Occipital lobe (tissue), 3 donors: ENCODE measurements at places on chromosomes 3 and 15. TPM values are rescaled to one million over a fixed set of nuclear protein-coding genes. Genes with fewer than 3 reads are reported as not detected.

Gene FANCD2OS
- not detected for total RNA-seq

Gene ITIH1
- total RNA-seq, result 0.94 TPM

DNA sequence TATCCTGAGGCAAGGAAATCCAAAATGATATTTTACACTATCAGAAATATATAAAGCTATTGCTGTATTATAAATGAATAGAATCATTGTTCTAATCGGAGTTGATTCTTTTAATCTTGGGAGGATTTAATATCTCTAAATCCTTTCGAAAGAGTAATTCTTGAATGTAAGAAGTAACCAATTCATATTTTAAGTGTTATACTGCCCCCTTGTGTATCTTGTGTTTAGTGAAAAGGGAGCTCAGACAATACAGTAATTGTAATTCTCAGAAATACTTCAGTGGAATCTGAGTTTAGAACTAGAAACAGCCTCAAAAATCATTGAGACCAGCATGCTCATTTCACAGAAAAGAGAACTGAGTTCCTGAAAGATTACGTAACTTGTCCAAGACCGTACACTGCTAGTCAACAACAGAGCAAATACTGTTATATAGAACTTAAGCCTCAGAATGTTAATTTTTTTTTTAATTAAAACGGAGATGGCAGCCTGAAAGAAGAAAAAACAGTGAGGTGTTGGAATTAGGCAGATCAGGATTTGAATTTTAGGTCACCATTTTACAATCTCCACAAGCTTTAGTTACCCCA is 42.9 kb downstream of the PLCH1 start:
- DNase-seq, result no peak

GRCh38 chr3:161559177-161559998 is 62.8 kb downstream of the OTOL1 start:
- peak; percentile 17 for DNase-seq

DNA sequence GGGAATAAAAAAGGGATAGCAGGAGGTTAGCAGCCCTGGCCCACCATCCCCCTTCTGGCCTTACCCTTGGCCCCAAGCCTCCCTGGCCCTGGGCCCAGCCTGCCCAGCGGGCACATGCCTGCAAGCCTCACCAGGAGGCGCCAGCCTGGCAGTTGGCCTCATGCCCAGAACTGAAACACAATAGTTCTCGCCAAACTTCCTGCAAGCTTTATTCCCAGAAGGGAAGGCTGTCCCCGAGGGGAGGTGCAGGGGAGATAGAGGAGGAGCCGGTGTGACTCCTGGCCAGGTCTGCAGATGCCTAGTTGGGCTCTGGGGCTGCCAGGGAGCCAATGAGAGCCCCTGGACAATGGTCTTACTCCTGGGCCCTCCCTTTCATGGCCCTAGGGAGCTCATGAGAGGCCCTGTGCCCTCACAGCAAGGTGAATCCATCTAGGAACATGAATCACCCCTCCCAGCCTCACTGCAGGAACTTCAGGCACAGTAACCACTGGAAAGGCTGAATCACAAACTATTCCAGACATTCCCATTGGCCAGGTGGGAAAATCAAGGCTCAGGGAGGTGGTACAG is 4.0 kb downstream of the CCDC33 start:
- peak; percentile 75 for DNase-seq

DNA sequence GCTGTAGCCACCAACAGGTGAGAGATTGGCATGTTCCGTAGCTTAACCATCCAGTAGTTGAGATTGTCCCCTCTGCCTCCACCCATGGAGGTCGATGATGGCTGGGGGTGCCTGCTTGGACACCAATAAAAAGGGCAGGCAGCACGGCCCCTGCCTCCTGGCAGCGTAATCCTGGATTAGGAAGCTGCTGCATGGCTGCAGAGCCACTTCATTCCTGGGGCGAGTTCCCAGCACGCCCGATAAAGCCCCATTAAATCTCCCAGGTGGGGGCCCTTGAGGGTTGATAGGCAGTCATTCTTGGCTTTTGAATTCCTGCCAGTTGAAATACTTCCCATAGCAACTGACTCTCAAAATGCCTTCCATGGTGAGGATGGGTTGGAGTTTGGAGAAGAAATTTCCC is 67.8 kb downstream of the PLXNA1 start:
- no peak for DNase-seq

- no peak for DNase-seq
Measured at GRCh38 chr3:183131735-183132134, 30.8 kb downstream of the LAMP3 start.

- no peak for DNase-seq
Measured at GRCh38 chr15:27899583-27900285, 199.4 kb downstream of the OCA2 start.

Gene CYP11A1
- not detected for total RNA-seq

DNA sequence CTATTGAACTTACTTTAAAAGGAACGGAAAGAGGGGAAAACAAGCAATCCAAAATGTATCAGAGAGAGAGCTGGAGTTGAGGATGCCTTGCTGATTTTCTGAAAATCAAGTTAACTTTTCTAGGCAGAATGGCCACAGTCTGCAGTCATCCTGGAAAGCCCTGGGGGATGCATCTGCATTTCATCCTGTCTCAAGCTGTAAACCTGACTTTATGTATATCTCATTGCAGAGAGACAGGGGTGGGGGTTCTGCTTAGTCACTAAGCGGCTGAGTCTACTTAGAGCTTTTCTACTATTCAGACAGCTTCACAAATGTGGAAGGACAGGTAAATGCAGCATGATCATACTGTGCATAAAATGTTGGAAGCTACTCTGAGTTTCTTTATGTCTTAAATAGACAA is 41.4 kb downstream of the MRPS25 start:
- DNase-seq, result no peak

DNA sequence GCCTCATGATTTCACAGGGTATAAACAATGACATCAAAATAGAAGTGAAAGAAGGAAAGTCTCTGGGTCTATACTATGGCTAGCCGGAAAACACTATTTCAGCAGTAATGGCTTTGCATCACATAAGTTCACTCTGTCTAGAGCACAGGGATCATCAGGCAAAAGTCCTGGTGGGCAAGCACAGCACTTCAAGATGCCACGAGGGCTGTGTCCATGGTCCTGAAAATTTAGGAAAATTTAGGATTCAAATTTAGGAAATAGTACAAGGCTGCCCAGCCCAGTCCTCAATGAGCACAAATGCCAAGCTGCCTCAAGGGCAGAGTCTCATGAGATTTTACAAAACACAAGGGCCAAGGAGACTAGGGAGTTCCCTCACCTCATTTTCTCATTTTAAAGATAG is 54.1 kb downstream of the RORA start:
- DNase-seq, result no peak
